Activated T-helper 1 cell treated with Interleukin-2 at 50 U/mL for 16 hours (primary cell): ENCODE measurements at places on chromosomes 12 and 14.

GRCh38 chr14:48614003-48614402 lies 938.6 kb upstream of the MDGA2 start:
- DNase-seq, result no peak

DNA sequence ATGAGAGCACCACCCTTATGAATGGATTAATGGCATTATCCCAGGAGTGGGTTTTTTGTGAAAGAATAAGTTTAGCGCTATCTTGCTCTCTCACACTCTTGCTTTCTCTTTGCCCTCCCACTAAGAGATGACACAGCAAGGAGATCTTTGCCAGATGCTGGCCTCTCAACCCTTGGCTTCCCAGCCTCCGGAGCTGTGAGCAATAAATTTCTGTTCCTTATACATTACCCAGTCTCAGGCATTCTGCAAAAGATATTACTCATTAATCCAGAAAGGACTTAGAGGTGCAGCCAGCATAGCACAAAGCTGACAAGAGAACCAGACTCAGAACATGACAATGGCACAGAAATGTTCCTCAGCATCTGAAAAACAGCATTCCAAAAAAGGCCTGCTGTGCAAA lies 190.6 kb downstream of the ITPR2 start:
- no peak for DNase-seq

DNA sequence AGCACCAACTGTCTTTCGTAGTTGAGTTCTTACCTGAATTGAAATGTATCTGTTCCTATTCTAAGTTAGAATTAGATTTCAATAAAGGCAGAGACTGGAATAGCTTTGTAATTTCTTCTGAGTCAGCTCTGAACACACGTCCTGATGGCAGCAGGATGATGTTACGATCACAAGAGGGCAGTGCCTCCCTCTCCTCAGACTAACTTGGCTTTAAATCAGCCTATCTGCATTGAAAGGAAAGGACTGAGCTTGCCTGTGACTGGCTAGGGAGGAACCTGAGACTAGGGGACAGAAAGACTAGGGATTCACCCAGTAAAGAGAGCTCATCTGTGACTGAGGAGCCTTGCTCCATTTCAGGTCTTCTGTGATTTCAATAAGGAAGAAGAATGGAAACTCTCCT lies 323.7 kb upstream of the OR4E1 start:
- no peak for DNase-seq

DNA sequence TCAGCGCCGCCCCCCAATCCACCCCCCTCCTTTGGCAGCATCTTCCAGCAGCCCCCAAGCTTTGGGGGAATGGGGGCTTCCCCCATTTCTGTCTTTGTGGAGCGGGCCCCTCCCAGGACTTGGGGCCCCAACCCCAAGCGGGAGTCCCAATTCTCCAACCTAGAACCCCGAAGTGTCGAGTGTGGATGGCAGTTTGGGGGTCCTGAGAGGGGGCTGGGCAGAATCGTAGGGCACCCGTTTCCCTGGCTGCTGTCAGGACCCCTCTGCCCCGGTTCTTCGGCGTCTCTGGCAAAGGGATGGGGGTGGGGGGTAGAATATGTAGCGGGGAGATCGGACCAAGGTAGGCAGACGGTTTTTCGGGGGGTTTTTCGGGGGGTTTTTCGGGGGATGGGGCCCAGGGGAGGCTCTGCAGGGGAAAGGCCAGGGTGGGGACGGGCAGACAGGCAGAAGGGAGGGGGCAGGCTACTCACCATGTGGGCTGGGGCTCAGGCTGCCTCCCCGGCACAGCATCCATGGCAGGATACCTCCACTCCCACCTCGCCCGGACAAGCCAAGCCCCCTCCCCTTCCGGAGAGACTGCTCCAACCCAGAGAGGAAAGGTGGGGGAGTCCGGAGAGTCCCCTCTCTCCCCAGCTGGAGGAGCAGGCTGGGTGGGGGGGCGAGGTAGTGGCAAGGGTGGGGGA lies 739 bp downstream of the JPH4 start:
- DNase-seq, result no peak

GRCh38 chr14:87830443-87831096 lies 162.4 kb downstream of the GALC start:
- no peak for DNase-seq
